Left kidney (tissue), 8 donors: ENCODE measurements at places on chromosomes 1 and 21. TPM values are rescaled to one million over a fixed set of nuclear protein-coding genes. Genes with fewer than 3 reads are reported as not detected.

DNA sequence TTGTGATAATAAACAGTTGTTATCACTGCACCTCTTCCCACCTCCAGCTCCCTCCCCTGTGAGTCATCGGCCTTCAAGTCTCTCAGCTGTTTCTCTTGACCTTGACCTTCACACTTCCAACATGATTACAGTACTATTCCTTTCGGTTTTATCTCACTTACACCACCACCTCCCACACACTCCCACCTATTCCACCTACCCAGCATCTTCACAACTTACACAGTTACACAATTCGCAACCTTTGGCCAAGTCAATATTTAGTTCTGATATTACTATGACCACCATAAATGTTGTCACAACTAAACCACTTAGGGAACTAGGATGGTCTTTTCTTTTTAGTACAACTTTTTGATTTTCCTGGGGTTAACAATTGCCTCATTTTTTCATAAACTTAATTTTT is 60.2 kb downstream of the RIPK4 start:
- no peak for DNase-seq

- no peak for DNase-seq
Observed at GRCh38 chr21:36964827-36965719, 1.4 kb downstream of the HLCS start.

GRCh38 chr1:175133673-175134435 is 58.7 kb downstream of the KIAA0040 start:
- DNase-seq, result no peak

DNA sequence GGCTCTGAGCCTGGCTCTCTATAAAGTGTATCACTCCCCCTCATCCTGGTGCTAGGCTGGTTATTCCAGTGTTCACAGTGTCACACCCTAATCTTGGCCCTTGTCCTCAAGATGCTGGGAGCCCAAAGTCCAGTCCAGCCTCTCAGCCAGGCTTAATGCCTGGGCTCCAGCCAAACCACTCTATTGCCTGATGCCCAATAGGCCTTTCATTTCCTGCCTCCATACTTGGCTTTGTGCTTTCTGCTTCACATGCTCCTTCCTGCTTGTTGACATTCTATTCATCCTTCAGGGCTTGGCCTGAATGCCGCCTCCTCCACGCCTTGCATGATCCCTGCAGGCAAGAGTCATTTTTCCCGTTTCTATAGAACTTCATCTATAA is 1.7 kb downstream of the KLHDC8A start:
- no peak for DNase-seq

GRCh38 chr1:174118751-174119150 is 40.6 kb upstream of the RABGAP1L start:
- no peak for DNase-seq

DNA sequence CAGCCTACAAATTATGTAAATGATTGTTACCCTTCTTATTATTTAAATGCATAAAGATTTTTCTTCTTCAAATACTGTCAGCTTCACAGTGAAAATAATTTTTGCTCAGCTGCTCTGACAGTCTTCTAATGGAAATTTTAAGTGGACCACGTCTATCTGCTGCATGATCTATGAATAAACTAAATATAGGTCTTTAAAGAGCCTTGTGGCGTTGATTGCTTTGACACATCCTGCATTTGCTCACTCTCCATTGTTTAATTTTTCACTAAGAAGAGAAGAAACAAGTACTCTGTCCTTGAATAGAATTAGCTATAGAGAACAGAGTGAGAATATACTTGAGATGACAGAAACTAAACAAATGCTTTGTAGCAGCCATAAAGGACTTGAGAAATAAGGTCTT is 826.1 kb downstream of the MRPL39 start:
- DNase-seq, result no peak

GRCh38 chr1:180353945-180354344 is 123.9 kb downstream of the LHX4 start:
- DNase-seq, result no peak

- DNase-seq, result no peak
Observed at GRCh38 chr21:42037943-42038342, 27.8 kb upstream of the ZBTB21 start.

DNA sequence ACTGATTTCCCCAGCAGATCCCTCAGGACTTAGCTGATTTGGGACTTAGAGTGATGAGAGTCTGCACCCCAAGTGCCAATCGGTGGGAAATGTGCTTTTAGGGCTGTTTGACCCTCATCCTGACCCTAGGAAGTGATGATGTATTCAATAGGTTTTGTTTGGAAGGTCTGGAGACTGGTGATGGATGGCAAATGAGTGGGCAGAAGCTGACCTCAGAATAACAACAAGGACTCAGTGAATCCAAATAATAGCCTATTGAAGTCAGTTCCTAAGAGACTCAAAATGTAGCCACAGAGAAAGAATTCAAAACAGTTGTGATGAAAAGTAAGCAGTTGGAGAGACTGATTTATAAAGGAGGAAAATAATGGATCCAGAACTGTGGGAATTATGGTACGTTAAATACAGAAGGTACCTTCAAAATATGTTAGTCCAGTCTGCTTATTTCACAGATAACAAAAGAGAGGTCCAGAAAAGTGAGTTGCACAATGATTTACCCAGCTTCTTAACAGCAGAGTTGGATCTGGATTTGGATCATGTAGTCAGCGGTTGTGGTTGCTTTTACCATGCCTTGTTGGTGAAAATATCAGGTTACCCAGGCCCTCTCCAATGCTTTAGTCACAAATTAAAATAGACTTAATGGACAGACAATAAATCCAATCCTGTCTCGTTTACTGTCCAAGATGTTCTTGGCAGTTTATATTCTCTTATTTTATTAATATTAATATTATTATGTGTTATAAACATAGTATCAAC is 123.0 kb upstream of the PTBP2 start:
- no peak for DNase-seq

GRCh38 chr1:7628273-7628672 is 142.8 kb upstream of the VAMP3 start:
- no peak for DNase-seq

- DNase-seq, result no peak
Observed at GRCh38 chr1:46582972-46583371, 21.1 kb downstream of the MKNK1 start.

- peak; percentile 64 for DNase-seq
Observed at GRCh38 chr1:154760469-154760933, 109.6 kb downstream of the KCNN3 start.

DNA sequence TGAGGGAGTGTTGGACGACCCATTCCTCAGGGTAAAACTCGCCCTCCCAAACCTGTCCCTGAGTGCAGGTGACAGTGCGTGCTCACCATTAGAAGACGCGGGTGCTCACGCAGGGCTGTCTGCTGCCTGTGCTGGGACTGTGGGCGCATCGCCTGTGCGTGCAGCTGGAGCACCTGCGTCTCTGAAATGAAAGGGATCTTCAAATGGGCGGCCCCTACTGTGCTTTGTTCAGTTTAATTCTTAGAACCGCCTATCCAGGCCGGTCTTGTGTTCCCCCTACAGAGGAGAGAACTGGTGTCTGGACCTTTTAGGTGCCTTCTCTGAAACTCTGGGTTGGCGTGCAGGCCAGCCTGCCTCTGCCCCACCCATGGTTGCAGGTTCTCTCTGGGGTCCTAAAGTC is 125.8 kb downstream of the PCBP3 start:
- no peak for DNase-seq

DNA sequence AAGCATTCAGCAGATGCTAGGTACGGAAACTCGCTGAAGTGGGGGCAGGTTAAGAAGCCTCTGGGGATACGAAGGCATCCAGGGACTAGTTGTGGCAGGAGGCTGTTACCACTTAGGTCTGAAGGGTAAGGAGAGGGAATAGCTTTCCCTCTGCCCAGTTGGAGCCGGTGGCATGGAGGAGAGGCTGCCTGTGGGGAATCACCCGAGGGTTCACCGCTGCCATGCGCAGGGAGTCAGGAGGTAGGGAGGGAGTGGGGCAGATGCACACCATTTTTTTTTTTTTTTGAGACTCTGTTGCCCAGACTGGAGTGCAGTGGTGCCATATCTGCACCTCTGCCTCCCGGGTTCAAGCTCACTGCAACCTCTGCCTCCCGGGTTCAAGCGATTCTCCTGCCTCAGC is 6.1 kb downstream of the PCSK9 start:
- DNase-seq, result no peak

GRCh38 chr1:42979036-42979430 is 20.4 kb upstream of the SLC2A1 start:
- DNase-seq, result no peak

DNA sequence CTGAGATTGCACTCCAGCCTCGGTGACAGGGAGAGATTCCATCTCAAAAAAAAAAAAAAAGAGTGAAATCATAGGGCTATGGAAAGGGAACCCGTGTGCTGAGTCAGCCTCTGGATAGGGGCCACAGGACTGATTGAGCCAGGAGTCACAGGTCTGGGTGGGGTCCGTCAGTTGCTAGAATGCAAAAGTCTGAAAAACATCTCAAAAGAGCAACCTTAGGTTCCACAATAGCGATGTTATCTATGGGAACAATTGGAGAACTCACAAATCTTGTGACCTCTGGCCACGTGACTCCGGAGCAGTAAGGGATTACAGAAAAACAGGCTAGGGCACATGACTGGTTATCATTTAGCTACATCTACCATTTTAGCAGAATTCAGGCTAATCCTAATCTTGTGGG is 32.8 kb upstream of the GREM2 start:
- no peak for DNase-seq

DNA sequence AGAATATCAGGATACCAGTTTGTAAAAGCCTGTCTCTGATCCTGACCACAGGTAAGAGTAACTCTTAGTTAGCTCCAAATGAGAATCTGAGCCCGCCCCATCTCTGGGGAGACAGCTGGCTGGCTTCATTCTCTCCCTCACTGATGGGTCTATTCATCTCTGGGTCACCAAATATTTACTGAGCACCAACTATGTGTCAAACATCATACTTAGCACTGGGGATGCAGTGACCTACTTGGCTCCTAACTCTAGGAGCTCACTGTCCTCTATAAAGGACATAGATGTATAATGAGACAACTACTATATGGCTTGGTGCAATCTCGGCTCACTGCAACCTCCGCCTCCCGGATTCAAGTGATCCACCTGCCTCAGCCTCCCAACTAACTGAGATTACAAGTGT is 29.8 kb upstream of the BCL10 start:
- DNase-seq, result no peak

DNA sequence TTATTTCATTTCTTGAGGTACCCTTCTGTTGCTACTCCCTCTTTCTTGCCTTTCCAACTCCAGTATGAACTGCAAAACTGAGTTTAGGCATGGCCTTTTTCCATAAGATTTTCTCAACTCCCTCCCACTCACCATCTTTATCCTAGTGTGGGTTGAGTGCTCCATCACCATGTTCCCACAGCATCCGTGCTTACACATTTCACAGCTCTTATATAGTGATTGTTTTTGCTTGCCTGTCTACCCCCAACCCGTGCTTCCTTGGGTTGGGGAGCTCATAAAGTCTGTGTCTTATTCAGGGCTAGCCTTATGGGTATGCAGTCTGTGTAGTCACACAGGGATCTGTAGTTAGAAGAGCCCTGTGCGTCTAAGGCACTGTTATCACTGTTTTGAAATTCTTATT is 68.2 kb upstream of the CCDC190 start:
- DNase-seq, result no peak

GRCh38 chr1:201376464-201377374 is 761 bp downstream of the TNNT2 start:
- DNase-seq, result peak; percentile 63

GRCh38 chr1:212397171-212397570 is 17.5 kb downstream of the PACC1 start:
- DNase-seq, result no peak

DNA sequence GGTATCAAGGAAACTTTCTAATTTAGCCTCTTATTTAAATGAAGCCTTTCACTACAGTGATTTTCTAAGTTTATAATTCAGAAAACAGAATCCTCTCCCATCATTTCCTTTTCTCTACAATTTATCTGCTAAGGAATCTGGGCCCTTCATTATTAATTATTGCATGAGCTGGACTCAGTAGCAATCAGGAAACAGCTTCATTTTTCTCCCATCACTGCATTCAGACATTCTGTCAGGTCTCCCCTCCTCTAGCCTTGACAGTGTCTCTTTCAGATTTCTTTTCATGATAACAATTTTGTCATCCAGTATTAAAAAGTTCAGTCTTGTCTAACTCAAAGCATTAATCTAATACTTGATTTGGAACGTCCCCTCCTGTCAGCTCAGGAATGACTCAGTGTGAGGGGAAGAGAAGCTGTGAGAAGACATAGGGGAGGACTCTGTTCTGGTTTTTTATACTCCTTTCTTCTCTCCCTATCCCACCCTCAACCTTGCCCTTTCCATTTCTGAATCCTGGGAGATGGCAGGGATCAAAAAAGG is 28.1 kb downstream of the SLC44A5 start:
- no peak for DNase-seq

The CFHR1 gene
- polyA plus RNA-seq, result 0.42 TPM

The CELA2A gene
- polyA plus RNA-seq, result 0.70 TPM

The TSPEAR gene
- polyA plus RNA-seq, result 0.96 TPM

The WNT2B gene
- 4.5 TPM for polyA plus RNA-seq

The SYNC gene
- 1.2 TPM for polyA plus RNA-seq

The S100A7 gene
- 0.43 TPM for polyA plus RNA-seq

The DUSP10 gene
- 4.7 TPM for polyA plus RNA-seq

The FMO3 gene
- 0.28 TPM for polyA plus RNA-seq
